T-helper 17 cell (primary cell): ENCODE measurements at places on chromosomes 1 and 21. TPM values are rescaled to one million over a fixed set of nuclear protein-coding genes. Genes with fewer than 3 reads are reported as not detected.
A peak's percentile ranks its signal among the peaks of the same experiment; 100 is the strongest.

- DNase-seq: peak; percentile 3
- H3K4me3 ChIP-seq: no peak overlapping the region
- no peak overlapping the region for H3K27ac ChIP-seq
- no peaks in the 10 kb centered on the region for H3K36me3 ChIP-seq
- peaks cover 5% of the 10 kb centered on the region for H3K4me1 ChIP-seq
- no peaks in the 10 kb centered on the region for H3K27me3 ChIP-seq
These were observed 78.9 kb downstream of the OBSCN start for GRCh38 chr1:228286505-228287417.

MGST3 gene
- 27.2 TPM for total RNA-seq

KLHDC7A gene
- total RNA-seq: not detected

SRGAP2B gene
- 22.5 TPM for total RNA-seq
